ENCODE measurements at places on chromosomes 16 and 17.

DNA sequence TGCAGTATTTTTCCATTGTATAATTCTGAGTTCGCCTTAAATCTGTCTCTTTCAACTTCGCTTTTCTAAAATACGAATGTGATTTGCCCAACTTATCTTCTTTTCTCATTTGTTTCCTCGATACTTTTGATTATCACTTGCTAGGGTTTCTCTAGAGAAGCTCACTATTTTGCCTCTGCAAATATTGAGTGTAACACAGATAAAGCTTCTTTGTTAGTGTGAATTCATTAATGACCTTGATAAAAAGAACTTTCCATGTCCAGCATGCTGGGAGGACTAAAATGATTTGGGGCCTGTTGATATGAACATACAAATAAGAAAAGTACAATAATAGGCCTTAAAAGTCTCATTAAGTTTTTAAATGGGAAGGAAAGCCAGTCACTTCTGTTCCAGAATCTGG is 303.3 kb downstream of the MAP2K6 start:
- no peak for DNase-seq

DNA sequence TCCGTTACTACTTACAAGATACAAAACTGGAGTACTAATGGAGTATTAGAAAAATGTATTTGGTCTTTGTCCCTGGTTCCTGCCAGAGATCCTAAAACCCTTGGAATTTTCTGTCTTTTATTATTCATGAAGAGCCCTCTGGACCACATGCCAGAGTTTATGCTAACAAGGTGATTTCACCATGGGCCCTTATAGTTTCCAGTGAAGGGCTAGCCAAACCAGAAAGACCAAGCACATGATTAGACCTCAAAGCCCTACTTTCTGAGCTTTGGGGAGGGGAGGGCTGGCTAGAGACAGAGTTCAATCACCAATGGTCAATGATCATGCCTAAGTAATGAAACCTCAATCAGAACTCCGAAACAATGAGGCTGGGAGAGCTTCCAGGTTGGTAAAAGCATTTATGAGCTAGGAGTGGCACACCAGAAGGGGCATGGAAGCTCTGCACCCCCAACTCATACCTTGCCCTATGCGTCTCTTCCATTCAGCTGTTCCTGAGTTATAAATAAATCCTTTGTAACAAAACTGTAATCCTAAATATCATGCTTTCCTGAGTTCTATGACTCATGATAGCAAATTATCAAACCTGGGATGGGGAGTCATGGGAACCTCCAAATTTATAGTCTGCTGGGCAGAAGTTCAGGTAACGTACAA is 10.4 kb downstream of the DCUN1D3 start:
- no peak for DNase-seq

DNA sequence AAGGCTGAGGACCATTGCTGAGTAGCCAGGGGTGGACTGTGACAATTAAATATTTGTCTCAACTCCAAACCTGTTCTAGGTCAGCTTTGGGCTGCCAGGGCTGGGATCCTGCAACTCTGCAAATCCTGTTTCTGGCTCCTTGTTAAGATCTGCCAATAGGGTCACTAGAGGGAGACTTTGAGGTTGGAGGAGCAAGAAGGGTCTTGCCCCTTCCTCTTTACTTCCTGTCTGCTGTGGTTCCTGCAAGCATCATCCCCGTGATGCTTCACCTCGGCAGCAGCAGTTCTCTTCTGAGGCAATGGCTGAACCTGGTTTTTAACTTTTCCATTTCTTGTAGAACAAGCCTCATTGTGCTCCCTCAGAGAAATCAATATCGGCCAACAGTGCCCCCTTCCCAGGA is 124.6 kb downstream of the IRX5 start:
- no peak for DNase-seq

DNA sequence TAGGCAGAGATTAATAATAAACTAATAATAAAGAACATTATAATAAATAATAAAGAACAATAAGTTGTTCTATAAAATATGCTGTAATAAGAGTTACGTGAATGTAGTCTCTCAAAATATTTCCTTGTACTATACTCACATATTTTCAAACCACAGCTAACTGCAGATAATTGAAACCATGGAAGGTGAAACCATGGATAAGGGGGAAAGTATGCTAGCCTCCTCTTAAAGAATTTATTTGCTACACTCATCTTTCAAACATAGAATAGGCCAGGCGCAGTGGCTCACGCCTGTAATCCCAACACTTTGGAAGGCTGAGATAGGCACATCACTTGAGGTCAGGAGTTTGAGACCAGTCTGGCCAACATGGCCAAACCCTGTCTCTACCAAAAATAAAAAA is 18.5 kb downstream of the CYTH1 start:
- no peak for DNase-seq

DNA sequence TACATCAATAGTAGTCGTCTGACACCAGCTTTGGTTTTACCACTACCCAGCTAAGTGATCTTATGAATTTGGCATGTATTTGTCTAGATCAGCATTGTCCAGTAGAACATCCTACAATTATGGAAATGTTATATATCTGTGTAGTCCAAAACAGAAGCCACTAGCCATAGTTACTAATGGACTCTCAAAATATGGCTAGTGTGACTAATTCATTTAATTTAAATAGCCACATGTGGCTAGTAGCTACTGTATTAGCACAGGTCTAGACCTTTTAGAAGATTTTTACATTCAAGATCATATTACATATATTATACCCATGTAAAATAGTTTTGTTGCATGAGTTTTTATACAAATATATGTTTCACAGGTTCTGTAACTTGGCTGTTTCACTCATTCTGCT is 27.0 kb upstream of the NFAT5 start:
- no peak for DNase-seq

GRCh38 chr16:77967054-77967904 is 55.1 kb upstream of the CLEC3A start:
- DNase-seq, result no peak

DNA sequence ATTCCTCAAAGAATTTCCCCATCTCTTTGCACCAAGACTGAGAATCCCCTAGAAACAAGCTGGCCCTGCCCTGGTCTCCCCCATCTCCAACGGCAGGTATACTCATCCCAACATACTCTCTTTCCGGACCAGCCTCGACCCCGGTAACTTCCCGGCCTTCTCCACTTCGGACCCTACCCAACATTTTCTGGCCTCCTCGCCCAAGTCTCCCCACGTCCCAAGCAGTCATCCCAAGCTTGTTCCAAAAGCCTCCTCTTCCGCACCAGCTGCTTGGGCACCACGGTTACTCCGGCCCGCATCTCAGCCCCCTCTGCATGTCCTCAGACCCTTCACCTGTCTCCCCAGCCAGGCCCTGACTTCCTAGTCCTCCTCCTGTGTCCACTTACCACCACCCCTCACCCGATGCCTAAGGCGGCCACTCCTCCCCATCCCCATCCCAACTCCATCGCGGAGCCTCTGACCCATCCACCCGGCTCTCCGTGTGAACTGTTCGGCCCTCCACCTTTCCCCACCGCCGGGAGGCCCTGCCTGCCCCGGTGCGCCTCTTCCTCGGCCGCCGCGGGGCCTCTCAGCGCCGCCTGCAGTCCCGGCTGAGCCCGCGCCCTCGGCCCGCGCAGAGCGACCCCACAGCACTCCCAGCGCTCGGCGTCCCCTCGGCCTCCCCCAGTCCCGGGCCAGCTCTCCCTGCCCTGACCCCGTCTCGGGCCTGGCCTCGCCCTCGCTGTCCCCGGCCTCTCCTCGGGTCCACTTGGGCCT is 994 bp downstream of the PITPNA start:
- DNase-seq, result no peak

- DNase-seq, result no peak
Observed at GRCh38 chr17:2214929-2215615, 88.5 kb downstream of the SMG6 start.

GRCh38 chr16:49854796-49855203 is 1.1 kb downstream of the ZNF423 start:
- DNase-seq, result no peak

GRCh38 chr17:40547079-40547784 is 18.0 kb downstream of the CCR7 start:
- DNase-seq, result no peak

DNA sequence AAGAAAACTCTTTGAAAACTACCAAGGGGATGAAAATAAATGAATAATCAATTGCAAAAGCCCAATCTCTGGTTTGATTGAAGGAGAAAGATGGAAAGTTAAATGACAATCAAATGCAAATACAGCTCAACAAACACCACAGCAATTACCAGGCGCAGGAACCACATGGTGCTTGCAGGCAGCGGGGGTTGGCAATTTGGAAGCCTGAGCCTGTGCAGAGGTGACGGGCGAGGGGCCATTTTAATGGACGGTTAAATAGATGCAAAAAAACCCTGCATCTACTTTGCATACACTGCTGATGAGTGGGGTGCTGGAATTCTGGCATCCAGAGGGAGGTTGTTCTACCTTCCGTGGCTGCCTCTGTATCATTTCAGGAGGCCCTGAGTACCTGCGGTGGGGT is 4.8 kb upstream of the SEZ6 start:
- DNase-seq, result no peak

GRCh38 chr17:77863814-77864161 is 94.7 kb upstream of the TNRC6C start:
- DNase-seq, result no peak

GRCh38 chr17:29838961-29839360 is 91.1 kb downstream of the SSH2 start:
- DNase-seq, result no peak

DNA sequence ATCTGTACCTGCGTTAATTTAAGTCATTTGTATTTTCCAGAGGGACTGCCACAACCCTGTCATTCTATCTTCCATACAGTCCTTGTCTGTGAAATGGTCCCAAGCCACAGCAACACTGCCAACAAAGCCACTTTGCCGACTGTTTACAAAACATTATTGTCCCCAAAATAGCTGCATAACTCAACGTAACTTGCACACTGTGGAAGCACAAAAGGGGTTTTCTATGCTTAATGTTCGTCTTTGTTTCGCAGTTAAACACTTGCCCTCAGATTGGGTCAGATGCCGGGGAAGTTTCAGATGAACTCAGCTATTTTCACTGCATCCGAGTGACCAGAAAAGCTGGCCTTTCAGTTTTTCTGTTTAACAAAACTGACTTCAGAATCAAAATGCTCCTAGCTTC is 4.6 kb downstream of the SEC14L5 start:
- no peak for DNase-seq

- peak; percentile 63 for DNase-seq
Observed at GRCh38 chr16:80824623-80825364, 20.4 kb upstream of the CDYL2 start.

DNA sequence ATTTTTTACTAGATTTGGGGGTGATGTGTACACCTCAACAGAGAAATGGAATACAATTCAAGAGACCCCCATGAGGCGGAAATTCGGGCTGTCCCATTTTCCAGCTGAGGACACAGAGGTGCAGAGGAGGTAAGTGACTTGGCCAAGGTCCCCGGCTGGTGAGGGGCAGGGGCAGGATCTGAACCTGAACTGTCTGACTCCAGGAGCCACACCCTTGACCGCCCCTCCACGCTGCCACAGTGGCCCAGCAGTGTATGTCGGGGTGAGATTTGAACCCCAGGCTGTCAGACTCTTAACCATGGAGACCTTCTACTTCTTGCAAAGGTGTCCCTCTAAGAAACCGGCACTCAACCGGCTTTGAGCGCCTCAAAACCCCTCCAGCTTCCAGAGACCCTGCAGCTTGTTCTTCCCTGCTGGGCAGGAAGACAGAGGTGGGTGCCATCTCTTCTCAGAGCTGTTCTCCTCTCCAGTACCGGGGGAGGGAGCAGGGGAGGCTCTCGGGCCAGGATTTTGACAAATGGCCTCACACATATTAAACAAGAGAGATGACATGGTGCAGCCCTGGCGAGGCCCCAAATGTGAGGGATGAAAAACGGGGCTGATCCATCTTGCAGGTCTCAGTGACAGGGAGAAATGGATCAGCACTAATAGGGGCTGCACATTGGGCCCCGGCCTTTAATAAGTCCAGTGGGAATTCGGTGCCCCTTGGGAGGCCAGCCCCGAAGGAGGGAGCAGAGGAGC is 222.3 kb downstream of the GSG1L start:
- DNase-seq, result no peak

DNA sequence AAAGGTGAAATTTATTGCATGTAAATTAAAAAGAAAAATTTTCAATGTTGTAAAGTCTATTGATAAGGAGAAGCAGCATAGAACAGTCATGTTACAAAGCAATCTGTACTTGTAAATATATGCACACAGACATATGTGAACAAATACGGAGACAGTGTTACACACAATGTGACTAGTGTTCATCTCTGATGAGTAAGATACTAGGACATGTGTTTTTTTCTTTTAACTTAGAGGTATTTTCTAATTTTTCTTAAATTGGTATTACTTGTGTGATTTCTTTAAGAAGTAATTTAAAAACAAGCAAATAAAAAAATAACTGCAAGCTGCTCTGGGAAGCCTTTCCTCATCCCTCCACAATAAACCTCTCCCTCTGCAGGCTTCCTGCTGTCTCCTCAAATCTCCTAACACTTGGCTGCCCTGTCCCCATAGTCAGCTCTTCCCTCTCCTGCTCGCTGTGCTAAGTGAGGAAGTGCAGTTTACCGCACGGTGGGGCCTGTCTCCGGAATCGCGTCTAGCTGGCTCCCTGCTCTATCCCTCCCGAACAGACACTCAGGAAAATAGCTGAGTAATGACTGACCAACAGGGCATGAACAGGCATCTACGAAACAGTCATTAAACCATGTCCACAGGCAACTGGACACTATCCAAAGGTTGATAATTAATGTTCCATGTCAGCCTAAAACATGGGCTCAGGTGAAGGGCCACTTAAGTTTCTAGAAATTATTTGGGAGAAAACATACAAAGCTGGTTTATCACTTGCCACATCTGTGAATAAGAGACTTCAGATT is 35.9 kb downstream of the CMTM4 start:
- DNase-seq, result peak; percentile 78

GRCh38 chr17:33469421-33469820 is 176.3 kb upstream of the ASIC2 start:
- DNase-seq, result no peak

- no peak for DNase-seq
Observed at GRCh38 chr17:76645481-76645880, 1.9 kb upstream of the ST6GALNAC1 start.

- no peak for DNase-seq
Observed at GRCh38 chr17:79956853-79957252, 78.8 kb downstream of the TBC1D16 start.

DNA sequence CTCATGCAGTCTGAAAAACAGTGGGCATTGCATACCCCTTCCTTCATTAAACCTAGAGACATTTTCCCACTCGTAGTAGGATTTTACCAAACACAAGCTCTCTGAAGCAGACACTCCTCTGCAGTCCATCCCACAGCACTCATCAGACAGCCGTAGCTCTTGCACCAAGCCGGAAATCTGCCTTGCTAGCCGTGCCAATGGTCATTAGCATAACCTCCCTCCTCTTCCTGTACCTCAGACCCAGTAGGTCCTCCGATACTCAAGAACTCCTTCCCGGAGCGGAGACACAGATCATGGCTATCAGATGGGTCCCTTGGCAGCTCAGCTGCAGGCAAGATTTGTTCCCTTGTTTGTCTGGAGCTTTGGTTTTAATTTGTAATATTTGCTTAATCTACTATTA is 483.1 kb upstream of the PSMD7 start:
- no peak for DNase-seq

- DNase-seq, result peak; percentile 34
Observed at GRCh38 chr16:8905168-8905762, 23.1 kb downstream of the LITAFD start.

All from SW 1271 (cell line).